ENCODE measurements at places on chromosomes 7 and 10.

DNA sequence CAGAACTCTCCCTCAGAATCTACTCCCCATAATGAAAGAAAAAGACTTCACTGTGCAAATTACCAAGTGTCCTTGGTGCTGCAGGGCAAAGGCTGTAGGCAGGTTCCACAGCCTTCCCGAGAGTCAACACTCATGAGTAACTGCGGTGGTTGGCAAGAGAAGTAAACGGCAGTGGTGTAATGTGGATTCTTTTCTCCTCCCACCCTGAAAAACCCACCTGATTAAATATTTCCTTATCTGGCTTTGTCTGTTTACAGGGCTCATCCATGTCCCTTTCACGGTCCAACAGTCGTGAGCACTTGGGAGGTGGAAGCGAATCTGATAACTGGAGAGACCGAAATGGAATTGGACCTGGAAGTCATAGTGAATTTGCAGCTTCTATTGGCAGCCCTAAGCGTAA is 300.9 kb downstream of the BICC1 start:
- no peak for DNase-seq

GRCh38 chr7:151648429-151648828 is 128.7 kb upstream of the RHEB start:
- DNase-seq = no peak

GRCh38 chr10:127041552-127041951 is 136.3 kb downstream of the DOCK1 start:
- no peak for DNase-seq

- DNase-seq = no peak
Observed at GRCh38 chr7:102190776-102191350, 95.8 kb upstream of the SH2B2 start.

- no peak for DNase-seq
Observed at GRCh38 chr7:74527842-74528241, 74.1 kb downstream of the GTF2IRD1 start.

GRCh38 chr7:115914951-115915350 is 115.6 kb downstream of the TFEC start:
- no peak for DNase-seq

- DNase-seq = no peak
Observed at GRCh38 chr7:155570171-155570958, 24.0 kb upstream of the CNPY1 start.

GRCh38 chr7:87190783-87191182 is 28.7 kb downstream of the TMEM243 start:
- DNase-seq = no peak

- no peak for DNase-seq
Observed at GRCh38 chr10:63267414-63268148, 134.5 kb downstream of the NRBF2 start.

GRCh38 chr10:46052791-46053375 is 6.8 kb upstream of the MSMB start:
- DNase-seq = no peak

Measured in activated naive CD4-positive, alpha-beta T cell (primary cell).